ENCODE measurements at places on chromosomes 12 and 14.

DNA sequence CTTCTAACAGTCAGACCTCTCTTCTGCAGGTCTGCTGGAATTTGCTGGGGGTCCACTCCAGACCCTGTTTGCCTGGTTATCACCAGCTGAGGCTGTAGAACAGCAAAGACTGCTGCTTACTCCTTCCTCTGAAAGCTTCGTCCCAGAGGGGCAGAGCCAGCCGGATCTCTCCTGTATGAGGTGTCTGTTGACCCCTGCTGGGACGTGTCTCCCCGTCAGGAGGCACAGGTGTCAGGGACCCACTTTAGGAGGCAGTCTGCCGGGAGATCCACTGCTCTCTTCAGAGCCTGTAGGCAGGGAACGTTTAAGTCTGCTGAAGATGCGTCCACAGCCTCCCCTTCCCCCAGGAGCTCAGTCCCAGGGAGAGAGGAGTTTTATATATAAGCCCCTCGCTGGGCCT is 125.1 kb downstream of the SOX5 start:
- no peak for DNase-seq

DNA sequence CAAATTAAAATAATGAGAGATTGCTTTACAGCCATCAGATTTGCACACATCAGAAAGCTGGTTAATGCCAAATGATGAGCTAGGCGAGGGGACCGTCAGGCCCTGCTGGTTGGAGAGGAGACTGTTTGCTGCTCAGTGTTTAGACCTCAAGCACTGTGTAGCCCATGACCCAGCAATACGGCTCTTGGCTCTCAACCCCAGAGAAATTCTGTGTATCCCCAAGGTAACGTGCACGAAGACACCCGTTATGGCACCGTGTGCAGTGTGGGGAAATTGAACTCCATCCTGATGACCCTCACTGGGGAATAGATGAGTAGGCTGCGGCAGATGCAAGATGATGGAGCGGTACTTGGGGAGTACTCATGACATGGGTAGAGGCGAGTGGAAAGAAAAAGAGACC is 55.7 kb downstream of the EID3 start:
- no peak for DNase-seq

GRCh38 chr14:105439710-105440553 is 20.3 kb downstream of the MTA1 start:
- no peak for DNase-seq

GRCh38 chr14:71933001-71933587 is 865 bp downstream of the RGS6 start:
- DNase-seq = no peak

DNA sequence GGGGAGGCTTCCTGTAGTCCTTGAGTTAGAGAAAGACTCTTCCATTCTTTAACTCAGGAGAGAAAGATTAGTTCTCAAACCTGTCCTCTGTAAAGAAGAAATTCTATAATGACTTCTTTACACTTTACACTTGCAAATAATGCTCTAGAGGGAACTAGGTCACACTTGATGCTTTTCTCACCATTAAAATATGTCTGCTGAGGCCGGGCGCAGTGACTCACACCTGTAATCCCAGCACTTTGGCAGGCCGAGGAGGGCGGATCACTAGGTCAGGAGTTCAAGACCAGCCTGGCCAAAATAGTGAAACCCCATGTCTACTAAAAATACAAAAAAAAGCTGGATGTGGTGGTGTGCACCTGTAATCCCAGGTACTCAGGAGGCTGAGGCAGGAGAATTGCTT is 6.3 kb downstream of the NTN4 start:
- DNase-seq = no peak

DNA sequence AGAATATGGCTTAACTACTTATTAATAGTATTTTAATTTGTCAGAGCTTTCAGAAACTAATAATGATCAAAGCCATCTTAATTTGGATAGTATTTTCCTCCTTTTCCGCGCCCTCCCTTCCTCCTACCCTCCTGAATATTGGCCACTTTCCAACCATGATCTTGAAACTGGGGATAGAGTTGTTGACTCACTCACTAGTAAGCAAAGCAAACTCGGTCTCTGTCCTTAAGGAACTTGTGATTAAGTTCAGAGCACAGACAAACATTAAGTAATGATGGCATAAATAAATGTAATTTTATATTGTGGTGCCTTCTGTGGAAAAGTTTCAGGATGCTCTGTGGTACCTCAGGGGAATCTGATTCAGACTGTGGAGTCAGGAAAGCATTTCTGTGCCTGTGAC is 75.7 kb downstream of the LRRK2 start:
- no peak for DNase-seq

- no peak for DNase-seq
Measured at GRCh38 chr14:22666203-22666893, 22.2 kb upstream of the OR6J1 start.

All from NK-92 treated with Interleukin-12 subunit alpha and Interleukin-12 subunit beta, amount 100 ng/mL, for 24 hours (cell line).